ENCODE measurements at places on chromosomes 16 and 17. TPM values are rescaled to one million over a fixed set of nuclear protein-coding genes. Genes with fewer than 3 reads are reported as not detected.

SLFN5 gene
- 25.2 TPM for total RNA-seq

KRTAP9-4 gene
- total RNA-seq, result not detected

KIF1C gene
- total RNA-seq, result 55.4 TPM

ZSCAN10 gene
- not detected for total RNA-seq

KRT20 gene
- total RNA-seq, result not detected

RCVRN gene
- not detected for total RNA-seq

QPRT gene
- 76.7 TPM for total RNA-seq

TAT gene
- total RNA-seq, result not detected

RBFOX1 gene
- 0.43 TPM for total RNA-seq

TBC1D3G gene
- total RNA-seq, result not detected

SKAP1 gene
- total RNA-seq, result not detected

PRDM7 gene
- not detected for total RNA-seq

LRRC45 gene
- total RNA-seq, result 14.4 TPM

NFAT5 gene
- 9.5 TPM for total RNA-seq

SLC52A1 gene
- total RNA-seq, result not detected

ATP2A3 gene
- total RNA-seq, result 1.2 TPM

TEN1 gene
- total RNA-seq, result 37.5 TPM

TGFB1I1 gene
- 62.1 TPM for total RNA-seq

PRAC2 gene
- not detected for total RNA-seq

C17orf67 gene
- 1.3 TPM for total RNA-seq

GNAO1 gene
- total RNA-seq, result 0.34 TPM

LPO gene
- not detected for total RNA-seq

IRF8 gene
- total RNA-seq, result not detected

MT4 gene
- not detected for total RNA-seq

SPEM2 gene
- not detected for total RNA-seq

KIF2B gene
- not detected for total RNA-seq

CDRT15L2 gene
- total RNA-seq, result not detected

GDPD1 gene
- 0.12 TPM for total RNA-seq

NOXO1 gene
- total RNA-seq, result 2.1 TPM

ARHGAP23 gene
- 137 TPM for total RNA-seq

VMO1 gene
- 0.58 TPM for total RNA-seq

CPNE7 gene
- 11.6 TPM for total RNA-seq

YBX2 gene
- not detected for total RNA-seq

PRAC1 gene
- not detected for total RNA-seq
